ENCODE measurements at places on chromosomes 1 and 21. TPM values are rescaled to one million over a fixed set of nuclear protein-coding genes. Genes with fewer than 3 reads are reported as not detected.

Gene FALEC
- 0.43 TPM for total RNA-seq

Gene RAB42
- 0.13 TPM for total RNA-seq

Gene PLA2G2F
- total RNA-seq: not detected

Gene ADAM30
- total RNA-seq: not detected

DNA sequence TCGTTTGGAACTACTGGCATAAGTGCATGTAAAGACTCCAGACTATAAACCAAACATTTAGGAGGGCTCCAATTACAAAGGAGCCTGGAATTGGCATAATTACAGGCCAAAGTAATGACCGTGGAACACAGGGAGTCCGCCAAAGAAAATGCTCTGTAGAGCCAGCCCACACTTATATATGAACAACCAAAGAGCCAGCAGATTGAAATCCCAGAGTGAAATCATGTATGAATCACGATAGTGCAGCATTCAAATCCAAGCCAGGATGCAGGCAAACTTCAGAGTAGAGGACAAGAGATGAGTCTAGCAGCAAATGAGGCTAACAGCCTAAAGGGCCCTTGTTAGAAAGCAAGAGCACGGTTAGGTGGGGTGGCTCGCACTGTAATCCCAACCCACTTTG is 13.1 kb downstream of the VPS26C start:
- H3K27ac ChIP-seq: no peak overlapping the region
- DNase-seq: no peak
- no peak overlapping the region for H3K4me3 ChIP-seq
- H3K36me3 ChIP-seq: no peaks in the 10 kb centered on the region
- peaks cover 2% of the 10 kb centered on the region for H3K27me3 ChIP-seq

DNA sequence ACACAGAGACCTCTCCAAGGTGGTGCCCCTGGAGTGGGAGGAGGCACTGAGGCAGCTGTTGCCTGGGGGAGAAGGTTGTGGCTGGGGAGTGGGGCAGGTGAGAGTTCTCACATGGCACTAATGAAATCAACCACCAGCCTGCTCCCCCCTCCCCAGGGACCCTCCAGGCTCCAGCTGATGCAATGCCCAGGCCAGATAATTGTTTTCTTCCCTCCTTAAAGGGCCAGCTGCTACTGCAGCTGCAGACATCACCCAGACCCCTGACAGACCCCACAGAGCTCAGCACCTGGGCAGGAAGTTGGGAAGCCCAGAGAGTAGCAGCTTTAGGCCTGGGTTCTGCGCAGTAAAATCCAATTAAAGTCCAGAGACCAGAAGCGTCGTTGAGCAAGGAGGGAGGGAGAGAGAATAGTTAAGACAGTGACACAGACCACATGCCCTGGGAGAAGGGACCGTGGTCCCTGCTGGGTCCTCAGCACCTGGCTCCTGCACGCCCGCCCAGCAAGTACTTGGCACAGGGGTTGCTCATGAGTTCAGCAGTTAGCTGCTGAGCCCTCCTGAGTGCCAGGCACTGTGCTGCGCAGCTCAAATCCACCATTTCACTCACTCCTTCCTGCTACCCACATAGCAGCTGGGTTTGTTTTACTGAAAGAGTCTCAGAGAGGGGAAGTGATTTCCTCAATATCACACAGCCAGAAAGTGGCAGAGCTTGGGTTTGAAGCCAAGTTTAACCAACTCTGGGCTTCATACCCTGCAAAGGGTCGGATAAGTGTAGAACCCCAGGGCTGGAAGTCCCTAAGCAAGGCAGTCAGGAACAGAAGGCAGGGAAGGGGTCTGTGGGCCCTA is 1.9 kb downstream of the RIMS3 start:
- no peak for DNase-seq
- peaks cover 14% of the 10 kb centered on the region for H3K27me3 ChIP-seq
- H3K4me3 ChIP-seq: no peak overlapping the region
- no peak overlapping the region for H3K27ac ChIP-seq
- no peaks in the 10 kb centered on the region for H3K36me3 ChIP-seq

All from HFFc6 (cell line).